NCI-H1930 (cell line): ENCODE measurements at places on chromosomes 6 and 20.

GRCh38 chr6:5086294-5086890, 1.3 kb downstream of the PPP1R3G start:
- DNase-seq: no peak

DNA sequence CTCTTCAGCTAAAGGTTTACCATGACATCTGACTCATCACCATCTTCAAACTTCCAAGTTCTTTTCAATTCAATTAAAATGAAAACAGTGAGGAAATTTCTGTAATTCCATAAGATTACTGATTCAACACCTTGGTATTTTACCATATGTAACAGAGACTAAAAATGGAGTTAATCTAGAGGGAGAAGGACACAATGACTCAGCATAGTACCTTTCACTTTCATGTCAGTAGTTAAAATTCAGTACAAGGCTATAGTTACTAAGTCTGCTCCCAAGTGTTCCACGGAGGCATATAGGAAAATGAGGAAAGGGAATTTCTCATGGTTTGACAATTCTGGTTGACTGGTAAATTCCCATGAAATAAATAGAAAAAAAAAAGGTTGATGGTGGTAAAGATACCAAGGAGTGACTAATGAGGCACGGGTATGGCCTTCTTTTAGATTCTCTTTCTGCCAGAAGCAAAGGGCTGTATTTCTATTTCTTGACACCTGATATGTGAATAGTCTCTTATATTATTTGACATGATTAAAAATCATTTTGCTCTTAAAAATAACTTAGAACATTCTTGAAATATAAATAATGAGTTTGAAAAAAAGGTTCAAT, 526.7 kb upstream of the ADGRB3 start:
- DNase-seq: no peak

DNA sequence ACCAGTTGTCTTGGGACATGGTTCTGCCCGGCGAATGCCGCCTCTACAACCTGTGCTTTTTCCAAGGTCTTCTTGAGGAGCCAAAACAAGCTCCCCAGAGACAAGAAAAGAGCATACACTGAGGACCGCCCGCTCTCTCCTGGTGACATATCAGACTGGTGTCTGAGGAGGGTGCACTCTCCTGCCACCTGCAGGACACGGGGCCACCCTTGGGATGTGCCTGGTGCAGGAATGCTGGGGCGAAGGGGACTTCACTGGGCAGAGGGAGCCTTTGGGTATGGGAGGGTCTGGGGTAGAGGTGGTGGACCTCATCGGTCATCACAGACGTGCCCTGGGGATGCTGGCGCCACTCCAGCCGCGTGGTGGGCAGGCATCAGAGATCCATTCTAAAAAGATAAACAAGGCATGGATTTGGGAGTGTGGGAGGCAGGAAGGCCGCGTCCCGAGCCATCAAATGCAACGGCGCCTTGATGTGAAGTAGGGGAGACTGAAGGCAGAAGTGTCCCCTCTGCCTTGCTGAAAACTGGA, 163.3 kb downstream of the CD83 start:
- no peak for DNase-seq

DNA sequence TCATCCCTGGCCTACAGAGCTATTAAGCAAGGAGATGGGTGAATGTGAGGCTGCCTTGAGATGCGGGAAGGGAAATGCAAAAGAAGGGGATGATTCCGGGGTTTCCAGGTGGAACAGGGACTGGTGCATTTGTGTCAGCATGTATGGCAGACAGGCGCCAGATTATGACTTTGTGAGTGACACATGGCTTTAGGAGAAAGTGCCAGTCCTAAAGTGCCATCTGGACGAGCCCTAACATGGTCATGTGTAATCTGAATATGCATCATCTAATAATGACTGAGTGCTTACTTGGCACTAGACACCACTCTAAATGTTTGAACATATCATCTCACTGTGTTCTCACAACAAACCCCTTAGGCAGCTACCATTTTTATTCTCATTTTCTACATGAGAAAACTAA, 195.0 kb upstream of the TSHZ2 start:
- DNase-seq: no peak

- DNase-seq: no peak
Observed at GRCh38 chr20:58618351-58619076, 32.6 kb upstream of the STX16 start.

DNA sequence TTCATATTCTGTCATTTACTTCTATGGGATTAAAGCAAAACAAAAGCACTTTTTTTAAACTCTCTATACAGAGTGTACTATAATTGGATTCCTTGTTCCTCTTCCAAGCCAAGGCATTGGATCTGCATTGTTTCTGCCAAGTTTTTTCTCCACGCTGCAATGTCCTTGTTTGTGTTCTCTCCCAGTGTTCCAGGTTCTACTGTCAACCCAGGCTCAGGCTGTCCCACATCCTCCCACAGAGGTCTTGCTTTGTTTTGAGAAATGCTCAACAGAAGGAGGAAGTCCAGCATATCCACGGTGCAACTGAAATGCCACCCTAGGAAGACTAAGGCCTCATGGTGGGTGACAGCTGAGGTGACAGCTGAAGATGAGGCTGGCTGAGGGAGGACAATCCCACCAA, 287.1 kb upstream of the PRDM1 start:
- DNase-seq: no peak

DNA sequence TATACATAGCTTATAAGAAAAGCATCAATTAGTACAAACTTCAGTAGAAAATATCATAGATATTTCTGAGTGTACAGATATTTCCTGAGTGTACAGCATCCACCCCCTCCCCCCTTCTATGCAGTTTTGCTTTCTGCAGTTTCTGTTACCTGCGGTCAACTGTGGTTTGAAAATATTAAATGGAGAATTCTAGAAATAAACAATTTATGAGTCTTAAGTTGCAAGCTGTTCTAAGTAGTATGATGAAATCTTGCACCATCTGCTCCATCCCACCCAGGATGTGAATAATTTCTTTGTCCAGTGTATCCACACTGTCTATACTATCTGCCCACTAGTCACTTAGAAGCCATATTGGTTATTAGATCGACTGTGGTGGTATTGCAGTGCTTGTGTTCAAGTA, 15.8 kb upstream of the GPR63 start:
- no peak for DNase-seq

- DNase-seq: no peak
Observed at GRCh38 chr6:39061182-39061581, 12.6 kb downstream of the GLP1R start.

- DNase-seq: no peak
Observed at GRCh38 chr6:88840289-88840688, 123.1 kb downstream of the RNGTT start.

GRCh38 chr6:89217299-89217910, at the start of gene GABRR1:
Gene GABRR1, minus strand, starts transcription at chr6:89217358. Its CDS starts 36 bp downstream, at chr6:89217322.
- DNase-seq: no peak

GRCh38 chr6:40413239-40413638, 173.9 kb downstream of the LRFN2 start:
- no peak for DNase-seq

- no peak for DNase-seq
Observed at GRCh38 chr20:38196076-38196475, 31.0 kb upstream of the TGM2 start.

DNA sequence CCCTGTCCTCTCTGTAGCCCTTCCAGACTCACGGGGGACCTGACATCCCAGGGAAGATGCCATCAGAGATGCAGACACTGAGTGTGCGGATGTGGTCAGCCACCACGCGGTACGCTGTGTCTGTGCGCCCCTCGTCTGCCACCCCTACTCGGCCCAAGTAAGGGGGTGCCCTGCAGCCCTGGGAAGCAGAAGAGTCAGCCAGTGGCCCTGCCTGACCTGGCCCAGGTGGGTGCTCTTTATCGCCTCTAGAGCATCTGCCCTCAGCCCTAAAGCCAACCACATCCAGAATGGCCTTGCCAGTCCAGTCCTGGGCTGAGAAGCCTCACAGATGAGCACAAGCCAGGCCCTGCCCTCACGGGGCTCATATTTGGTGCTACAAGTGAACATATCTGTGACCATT, 5.9 kb downstream of the AARS2 start:
- no peak for DNase-seq

DNA sequence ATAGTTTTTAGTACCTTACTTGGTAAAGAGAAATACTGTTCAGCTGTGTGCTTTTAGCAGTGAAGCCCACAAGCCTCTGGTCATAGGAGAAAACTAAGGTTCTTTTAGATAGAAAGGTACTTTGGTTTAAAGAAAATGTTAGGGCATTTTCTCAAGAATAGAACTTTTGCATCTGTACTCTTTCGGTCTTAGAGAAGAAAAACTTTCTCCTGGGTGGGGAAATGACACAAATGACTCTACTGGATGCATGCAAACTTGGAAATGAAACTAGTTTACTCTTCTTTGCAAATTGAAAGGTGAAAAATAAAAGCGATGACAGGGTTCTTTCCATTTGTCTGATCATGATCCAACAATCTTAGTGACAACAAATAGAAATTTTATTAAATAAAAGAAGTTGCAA, 2.1 kb upstream of the TMEM217 start:
- no peak for DNase-seq

- no peak for DNase-seq
Observed at GRCh38 chr20:63693733-63694583, 2.5 kb upstream of the TNFRSF6B start.

- DNase-seq: no peak
Observed at GRCh38 chr6:36772397-36772796, 66.8 kb downstream of the CPNE5 start.

- DNase-seq: no peak
Observed at GRCh38 chr20:56752274-56752673, 123.2 kb downstream of the TFAP2C start.

DNA sequence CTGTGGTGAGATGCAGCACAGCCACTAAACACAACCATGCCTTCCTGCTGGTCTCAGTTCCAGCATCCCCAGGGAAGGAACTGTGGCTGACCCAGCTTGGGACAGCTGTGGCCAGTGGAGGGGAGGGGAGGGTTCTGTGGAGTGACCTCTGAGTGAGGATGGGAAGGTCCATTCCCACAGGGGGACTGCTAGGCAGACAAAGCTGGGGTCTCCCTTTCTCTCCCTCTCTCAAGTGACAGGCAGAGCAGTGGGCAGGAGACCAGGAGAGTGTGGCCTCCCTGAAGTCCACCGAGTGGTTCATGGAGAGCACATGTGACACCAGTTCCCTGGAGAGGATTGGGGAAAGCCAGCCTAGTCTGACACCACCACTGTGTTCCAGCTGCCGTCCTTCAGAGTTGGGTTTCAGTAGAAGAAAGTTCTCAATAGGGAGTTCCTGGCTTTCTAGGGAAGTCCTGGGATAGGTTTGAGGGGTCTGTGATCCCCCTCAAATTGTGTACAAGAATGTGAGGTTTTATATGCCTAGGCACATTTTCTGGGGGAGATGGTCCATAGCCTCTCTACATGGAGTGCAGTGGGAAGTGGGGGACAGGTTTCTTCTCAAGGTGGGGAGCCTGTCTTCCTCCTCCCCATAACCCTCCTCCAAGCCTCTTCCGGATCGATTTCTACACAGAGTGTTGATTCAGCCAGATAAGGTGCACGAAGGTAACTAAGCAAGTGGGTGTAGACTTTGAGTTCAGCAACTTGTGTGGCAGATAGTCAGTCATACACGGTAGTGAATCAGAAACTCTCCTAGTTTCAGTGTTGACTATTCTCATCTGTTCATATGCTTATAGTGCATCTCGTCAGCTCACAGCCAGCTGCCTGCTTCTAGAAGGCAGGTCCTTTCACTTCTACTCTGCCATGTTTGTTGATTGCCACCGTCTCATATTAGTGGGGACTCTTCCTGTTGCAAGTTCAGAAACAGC, 18.9 kb downstream of the MANBAL start:
- no peak for DNase-seq

DNA sequence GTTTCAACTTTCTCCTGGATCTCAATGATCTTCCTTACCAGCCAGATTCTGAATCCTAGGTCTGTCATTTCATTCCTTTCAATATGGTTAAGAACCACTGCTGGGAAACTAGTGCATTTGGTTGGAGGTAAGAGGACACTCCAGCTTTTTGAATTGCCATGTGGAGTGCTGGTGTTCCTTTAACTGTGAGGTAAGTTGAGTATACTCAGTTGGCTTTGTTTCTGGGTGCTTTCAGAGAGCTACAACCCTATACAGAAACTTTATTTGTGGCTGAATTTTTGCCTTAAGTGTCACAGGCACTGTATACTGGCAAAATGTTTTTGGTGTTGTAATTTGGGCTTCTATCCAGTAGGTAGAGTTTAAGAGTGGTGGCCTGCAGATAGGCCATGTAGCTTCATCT, 175.8 kb downstream of the TBC1D32 start:
- no peak for DNase-seq
